ENCODE measurements at places on chromosomes 5 and 9. TPM values are rescaled to one million over a fixed set of nuclear protein-coding genes. Genes with fewer than 3 reads are reported as not detected.

PCDHA1 gene
- total RNA-seq = not detected

DNM1 gene
- 9.9 TPM for total RNA-seq

DNA sequence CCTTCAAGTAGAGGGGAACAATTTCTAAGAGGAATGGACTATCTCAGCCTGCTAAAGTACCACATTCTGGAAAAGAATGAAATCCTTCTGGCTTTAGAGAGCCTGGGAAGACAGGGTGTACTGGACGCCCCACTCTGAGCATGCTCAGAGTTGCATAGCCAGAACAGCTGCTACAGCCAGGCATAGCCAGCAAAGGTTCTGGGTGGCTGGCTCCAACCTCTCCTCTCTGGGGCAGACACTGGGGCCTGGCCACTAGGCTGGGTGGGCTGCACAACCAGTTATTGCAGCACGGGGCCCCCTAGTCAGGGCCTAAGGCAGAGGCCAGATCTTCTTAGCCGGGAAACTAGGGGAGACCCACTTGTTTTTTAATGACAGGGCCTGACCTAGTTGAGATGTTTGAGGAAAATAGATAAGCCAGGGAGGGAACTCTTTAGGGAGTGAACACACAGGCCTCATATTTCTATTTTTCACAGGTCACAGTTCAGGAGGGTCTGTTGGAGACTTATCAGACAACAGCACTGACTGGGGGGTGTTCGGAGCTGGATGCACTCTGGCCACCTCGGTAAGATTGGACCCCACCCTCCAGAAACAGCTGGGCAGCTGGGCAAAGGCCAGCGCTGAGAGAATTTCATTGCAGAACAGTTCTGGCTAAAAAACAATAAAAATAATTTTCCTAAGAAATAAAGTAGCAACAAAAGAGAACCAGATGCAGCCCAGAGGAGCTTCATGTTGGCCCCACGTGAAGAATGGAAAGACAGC is 142.9 kb downstream of the LPAR1 start:
- no peak for DNase-seq

DNA sequence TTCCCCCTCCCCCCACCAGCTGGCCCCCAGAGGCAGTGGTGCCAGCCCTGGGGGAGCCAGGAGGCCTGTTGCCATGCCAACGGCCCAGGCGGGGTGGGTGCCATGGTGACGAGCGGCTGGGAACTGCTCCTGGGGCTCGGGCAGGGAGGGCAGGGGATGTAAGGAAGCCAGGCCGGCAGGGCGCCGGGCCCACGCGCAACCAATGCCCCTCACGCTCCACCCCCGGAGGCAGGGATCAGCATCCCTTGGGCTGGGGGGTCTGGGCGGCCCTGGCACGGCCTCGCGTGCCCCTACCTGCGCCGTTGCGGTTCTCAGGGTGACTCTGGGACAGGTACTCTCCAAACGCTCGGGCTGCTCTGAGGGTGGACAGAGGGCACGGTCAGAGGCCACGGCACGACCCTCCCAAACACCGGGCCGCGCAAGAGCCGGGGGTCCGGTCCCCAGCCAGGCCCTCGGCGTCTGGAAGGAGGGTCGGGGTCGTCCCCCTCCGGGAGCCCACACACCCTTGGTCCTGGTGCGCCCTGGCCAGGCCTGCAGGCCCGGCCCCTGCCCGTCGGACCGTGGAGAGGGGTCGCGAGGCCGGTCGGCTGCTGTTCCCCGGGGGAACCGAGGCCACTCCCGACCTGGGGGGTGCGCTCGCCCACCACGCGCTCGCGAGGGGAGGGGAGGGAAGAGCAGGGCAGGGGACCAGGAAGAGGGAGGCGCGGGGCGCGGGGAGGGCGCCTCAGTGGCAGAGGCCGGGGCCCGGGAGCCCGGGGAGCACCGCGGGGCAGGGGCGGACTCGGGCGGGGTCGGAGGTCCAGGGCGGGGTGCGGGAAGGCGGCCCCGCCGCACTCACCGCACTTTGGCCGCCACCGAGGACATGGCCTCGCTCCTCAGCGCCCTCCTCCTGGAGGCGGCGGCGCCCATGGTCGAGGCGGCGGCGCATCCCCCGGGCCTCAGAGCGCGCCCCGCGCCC is 661 bp downstream of the NSMF start:
- no peak for DNase-seq

DNA sequence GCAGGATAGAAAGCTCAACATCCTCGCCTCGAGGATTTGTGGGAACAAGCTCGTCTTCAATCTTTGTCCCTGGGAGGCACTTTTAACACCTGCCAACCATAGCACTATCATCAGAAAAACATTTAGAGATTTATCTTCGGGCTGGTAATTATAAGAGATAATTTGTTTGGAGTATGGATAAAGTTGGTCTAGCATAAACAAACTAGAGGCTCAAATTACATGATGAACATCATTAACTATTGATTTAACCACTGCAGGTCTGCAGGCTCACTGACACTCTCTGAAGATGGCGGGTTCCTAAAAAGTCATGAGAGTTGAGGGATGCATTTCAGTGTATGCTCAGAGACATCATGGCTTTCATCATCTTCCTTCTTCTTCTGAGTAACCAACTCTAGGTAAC is 25.8 kb upstream of the PCA3 start:
- no peak for DNase-seq

SCGB3A2 gene
- not detected for total RNA-seq

- DNase-seq = no peak
These were observed 6.7 kb downstream of the KIF2A start for GRCh38 chr5:62312674-62313073.

DNA sequence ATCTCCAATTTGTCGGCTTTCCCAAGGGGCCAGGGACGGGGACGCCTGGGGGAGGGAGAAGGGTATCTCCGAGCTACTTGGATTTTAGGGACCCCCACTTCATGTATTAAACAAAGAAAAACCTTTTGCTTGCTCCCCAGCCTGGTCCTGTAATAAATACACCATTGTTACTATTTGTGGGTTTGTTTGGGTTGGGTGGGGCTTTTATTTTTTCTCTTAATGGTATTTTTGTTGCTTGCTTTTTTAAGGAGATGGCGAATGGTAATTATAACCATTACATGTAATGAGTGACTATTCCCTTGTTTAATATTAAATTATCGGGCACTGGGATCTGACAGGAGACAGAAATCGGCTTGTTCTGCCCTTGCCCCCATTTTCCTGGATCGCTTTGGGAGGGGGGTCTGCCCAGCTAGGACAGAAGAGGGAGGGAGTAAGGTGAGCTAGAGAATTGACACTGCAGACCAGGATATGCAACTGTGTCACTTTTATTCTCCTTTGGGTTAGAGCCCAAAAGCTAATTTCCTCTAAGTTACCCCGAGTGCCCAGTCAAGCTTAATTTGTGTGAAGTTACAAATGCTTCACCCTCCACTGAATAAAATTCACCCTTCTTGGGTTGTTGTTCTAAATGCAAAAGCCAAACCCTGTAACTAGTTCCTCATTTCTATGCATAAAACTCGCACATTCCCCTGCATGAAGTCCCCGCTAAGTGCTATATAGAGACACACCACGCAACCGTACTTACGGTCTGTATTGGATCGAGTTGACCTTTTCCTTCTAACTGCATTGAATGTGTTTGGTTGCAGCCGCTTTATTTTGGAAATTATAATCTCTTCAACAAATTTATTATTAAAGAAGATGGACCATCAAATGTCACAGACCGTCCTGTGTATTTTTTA is 1.6 kb upstream of the ZNF608 start:
- no peak for DNase-seq

- DNase-seq = no peak
These were observed 7.3 kb upstream of the NEUROG1 start for GRCh38 chr5:135543001-135543484.

DNA sequence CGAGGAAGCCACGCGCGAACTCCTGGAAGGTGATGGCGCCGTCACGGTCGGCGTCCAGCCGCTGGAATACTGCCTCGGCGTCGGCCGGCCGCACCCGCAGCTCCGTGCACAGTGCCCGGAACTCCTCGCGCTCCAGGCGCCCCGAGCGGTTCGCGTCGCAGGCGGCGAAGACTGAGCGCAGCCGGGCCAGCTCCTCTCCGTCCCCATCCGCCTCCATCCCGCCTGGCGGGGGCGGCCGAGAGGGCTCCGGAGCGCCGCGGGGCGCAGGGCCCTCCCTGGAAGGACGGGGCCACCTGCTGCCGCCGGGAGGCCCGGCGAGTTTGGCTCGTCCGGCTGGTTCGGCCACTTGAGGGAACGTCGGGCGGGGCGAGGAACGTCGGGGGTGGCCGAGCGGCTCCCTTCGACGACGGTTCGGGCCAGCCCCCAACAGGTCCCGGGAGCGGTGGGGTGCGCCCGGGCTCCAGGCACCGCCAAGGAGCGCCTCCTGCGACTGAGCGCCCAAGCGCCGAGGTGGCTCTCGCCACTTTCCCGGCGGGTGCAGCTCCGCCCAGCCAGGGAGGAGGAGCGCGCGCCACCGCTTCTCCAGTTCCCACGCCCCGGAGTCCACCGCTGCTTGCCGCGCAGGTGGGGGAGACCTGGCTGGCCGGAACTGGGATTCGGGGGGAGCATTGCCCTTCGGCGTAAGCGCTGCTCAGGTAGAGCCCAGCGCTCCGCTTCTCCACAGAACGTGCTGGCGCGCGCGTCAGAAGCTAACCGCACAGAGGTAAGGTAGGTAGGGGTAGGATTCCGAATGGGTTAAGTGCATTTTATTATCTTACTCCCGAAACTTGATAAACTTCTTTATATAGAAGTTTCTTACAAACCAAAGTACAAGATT is at the start of gene RASEF:
RASEF (minus strand) TSS at position 492 of the 877 bp plus-strand sequence; CDS start at position 217, 275 bp downstream.
- DNase-seq = no peak

DNA sequence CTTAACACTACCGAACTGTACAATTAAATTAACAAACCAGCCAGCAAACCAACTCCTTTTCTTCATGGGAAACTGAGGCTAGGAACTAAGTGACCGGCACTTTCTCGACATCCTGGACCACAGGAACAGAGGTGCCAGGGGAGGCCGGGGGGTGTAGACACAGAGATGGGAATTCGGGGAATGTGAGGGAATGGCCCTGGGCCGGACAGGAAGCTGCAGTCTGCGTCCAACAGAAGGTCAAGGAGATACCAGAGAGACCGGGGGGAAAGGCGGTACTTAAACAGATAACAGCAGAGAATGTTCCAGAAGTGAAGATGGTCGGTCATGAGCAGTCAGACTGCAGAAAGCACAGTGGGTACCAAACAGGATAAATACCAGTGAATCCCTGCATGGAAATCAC is 40.3 kb downstream of the DBH start:
- DNase-seq = no peak

DNA sequence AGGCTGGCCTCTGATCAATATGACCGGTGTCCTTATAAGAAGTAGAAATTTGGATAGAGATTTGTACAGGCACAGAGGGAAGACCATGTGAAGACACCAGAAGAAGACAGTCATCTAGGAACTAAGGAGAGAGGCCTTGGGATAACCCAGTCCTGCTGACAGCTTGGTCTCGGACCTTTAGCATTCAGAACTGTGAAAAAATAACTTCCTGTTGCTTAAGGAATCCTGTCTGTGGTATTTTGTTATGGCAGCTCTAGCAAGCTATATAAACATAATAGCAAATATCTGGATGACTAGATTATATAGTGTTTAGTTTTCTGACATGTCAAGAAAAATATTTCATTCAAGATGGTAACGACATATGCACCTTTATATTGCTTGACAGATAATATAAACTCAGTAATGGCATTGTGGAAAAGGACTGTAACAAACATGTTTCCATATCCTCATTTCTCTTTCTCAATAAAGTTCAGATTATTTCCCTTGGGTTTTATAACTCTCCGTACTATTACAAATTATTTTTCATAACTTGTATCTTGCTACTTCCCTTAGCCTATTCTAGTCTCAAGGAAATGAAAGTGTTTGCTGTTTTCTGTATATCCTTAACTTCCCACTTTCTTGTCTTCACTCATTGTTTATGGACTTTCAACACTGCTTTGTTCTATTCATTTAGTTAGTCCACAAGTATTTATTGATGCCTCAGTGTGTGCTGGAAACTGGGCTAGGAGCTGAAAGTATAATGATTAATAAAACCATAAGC is 62.4 kb downstream of the KIAA1958 start:
- DNase-seq = no peak

DNA sequence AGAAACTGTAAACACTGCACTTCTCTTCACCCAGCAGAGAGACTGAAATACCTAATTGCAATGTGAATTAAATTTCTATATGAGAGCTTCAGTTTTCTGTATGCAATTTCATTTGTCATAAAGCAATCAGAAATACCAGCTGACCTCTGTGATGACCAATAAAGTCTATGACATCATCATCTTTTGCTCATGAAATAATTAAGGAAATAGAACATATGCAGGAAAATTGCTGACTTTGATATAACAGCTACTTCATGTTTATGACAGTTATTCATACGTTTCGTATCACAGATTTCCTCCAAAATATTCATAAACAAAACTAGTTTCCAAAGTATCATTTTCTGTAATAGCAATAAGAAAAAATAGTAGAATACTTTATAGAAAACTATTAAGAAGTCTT is 652.3 kb downstream of the SLCO4C1 start:
- DNase-seq = no peak

MYMK gene
- total RNA-seq = not detected

DNA sequence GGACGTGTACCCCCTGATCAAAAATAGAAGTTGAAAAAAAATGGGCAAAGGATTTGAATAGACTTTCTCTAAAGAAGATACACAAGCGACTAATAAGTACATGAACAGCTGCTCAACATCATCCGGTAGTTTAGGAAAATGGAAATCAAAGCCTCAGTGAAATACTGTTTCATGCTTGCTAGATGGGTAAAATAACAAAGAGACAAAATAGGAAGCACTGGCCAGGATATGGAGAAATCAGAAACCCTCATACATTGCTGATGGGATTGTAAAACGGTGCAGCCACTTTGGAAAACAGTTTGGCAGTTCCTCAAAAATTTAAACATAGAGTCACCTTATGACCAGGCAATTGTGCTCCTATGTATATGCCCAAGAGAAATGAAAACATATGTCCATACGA is 65.0 kb upstream of the SUB1 start:
- no peak for DNase-seq

DNA sequence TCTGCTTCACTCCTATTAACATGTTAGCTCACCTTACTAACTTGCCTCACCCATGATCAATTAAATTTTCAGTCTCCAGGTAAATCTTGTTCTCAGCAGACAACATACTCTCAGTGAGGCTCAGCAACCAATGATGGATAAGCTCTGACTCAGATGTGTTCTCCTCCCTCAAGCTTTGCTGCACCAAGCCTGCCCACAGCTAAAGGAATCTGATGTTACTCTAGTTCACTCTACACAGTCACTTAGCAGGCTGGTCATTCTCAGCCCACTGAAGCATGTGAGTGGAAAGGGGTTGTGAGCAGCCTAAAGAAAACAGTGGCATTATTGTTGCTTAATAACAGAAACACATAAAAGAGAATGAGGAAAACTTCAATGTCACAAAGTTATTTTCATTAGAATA is 37.3 kb upstream of the CTNND2 start:
- DNase-seq = no peak

GRCh38 chr9:130751631-130752355 is 58.2 kb downstream of the EXOSC2 start:
- no peak for DNase-seq

EQTN gene
- 0.42 TPM for total RNA-seq

GRCh38 chr9:127962278-127962677 is 18.5 kb downstream of the EEIG1 start:
- no peak for DNase-seq

DNA sequence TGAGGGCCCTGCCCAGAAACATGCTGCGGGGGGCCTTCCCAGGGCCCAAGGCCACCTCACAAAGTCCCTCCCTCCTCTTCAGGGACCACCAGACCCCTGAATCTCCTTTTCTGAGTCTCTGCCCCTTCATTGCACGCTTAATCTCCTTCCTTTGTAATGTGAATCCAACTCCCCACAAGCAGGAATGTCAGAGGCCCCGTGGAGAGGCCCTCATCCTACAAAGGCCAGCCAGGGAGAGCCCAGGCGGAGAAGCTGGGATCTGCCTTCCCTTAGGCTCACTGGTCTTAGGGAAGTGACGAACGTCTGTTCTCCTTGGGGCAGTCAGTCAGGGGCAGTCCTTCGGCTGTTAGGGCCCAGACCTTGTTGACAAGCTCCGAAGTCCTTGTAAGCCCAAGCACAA is 2.3 kb downstream of the SMIM33 start:
- DNase-seq = no peak
